ENCODE measurements at places on chromosomes 1 and 21.

GRCh38 chr1:31102501-31102950 is 37.0 kb upstream of the PUM1 start:
- DNase-seq: no peak

- no peak for DNase-seq
Measured at GRCh38 chr1:16138772-16139221, 17.1 kb downstream of the EPHA2 start.

DNA sequence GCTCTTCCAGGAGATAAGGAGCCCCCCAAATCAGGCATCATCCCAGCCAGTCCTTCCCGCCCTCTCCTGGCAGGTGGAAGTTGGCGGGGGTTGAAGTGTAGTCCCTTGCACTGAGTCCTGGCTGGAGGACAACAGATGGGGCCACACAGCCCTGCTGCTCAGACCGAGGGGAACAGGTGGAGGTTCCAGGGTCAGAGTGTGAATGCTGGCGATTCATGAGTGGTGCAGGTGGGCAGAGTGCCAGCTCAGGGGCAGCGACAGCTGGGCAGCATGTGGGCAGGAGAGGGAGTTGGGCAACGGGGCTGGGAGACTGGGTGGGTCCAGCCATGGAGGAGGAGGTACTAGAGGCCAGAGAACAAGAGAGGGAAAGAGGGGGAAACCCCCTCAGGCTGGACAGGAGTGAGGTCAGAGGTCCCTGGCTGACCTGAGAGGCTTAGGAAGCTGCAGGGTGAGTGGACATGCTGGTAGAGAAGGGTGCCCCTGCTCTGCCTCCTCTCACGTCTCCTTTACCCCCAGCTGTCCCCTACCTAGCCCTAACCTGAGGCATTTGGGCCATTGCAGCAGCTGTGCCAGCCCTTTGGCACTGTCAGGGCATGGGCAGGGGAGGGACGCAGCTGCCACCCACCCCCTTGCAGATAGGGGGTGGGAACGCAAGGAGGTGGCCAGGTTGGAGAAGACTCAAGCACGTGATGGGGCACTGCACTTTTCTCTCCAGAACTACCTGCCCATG is 11.3 kb upstream of the ADORA1 start:
- DNase-seq: no peak

DNA sequence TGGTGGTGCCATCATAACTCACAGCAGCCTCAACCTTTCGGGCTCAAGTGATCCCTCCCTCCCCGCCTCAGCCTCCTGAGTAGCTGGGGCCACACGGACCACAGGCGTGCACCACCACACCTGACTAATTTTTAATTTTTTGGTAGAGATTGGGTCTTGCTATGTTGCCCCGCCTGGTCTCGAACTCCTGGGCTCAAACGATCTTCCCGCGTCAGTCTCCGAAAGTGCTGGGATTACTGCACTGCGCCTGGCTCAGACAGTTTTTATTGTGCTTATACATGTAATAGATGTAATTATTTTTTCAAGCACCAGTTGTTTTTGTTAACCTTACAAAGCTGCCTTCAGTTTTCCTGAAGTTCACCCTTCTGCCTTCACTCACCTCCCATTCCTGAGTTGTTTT is 38.0 kb upstream of the HMGN1 start:
- DNase-seq: no peak

DNA sequence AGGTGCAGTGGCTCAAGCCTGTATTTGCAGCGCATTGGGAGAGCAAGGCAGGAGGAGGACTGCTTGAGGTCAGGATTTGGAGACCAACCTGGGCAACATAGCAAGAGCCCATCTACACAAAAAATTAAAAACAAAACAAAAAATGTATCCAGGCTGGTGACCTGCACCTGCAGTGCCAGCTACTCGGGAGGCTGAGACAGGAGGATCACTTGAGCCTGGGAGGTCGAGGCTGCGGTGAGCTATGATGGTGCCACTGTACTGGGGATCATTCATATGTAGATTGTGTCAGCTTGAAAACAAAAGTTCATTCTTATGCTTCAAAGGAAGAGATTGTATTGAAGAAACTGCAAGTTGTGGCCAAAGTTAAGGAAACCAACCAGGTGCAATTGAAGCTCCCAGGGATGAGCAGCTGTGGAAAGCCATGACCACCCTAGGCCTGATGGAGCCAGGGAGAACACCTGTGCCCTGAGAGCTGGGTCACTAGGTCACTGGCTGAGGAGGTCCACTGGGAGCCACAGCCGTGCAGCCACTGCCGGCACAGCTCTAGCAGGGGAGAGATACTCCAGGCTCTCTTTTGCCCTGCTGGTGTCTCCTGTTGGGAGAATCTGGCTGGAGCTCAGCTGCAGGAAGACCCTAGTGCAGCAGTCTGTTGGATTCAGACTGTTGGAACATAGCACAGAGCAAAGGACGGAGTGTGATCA is 13.3 kb upstream of the BRWD1 start:
- DNase-seq: no peak

- DNase-seq: no peak
Measured at GRCh38 chr1:17046334-17046657, 7.5 kb downstream of the SDHB start.

GRCh38 chr1:226656201-226656600 is 82.9 kb downstream of the ITPKB start:
- no peak for DNase-seq

GRCh38 chr1:16334655-16335340 is 17.5 kb downstream of the FBXO42 start:
- DNase-seq: no peak

GRCh38 chr1:87402241-87403002 is 73.7 kb downstream of the LMO4 start:
- DNase-seq: no peak

GRCh38 chr1:24717887-24718650 is 27.2 kb upstream of the CLIC4 start:
- DNase-seq: no peak

- no peak for DNase-seq
Measured at GRCh38 chr1:56145581-56145980, 433.8 kb downstream of the PLPP3 start.

- DNase-seq: peak; percentile 66
Measured at GRCh38 chr1:67211589-67212563, 45.6 kb downstream of the IL23R start.

- DNase-seq: no peak
Measured at GRCh38 chr1:226816576-226816975, 53.8 kb upstream of the PSEN2 start.

DNA sequence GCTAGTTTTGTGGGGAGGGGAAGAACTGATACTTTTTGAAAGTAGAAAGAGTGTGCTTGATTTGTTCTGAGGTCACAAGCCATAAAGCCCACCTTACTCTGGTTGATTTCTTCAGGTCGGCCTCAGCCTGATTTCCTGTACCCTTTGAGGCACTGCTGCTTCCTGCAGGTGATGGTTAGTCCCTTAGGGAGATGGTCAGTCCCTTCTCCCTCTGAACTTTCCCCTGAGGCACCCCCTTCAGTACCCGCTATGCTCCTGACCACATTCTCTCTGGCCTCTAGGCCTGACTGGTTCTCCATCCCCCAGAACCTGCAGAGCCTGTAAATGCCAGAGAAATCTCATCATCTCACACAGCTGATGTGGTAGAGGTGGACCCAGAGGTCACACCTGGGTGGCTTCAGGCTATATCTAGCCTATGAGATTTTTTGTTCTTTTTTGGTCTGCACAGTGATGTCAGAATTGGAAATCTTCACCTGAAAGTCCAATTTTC is 15.0 kb upstream of the ID3 start:
- DNase-seq: no peak

GRCh38 chr1:203906932-203907331 is 45.5 kb downstream of the SNRPE start:
- no peak for DNase-seq

DNA sequence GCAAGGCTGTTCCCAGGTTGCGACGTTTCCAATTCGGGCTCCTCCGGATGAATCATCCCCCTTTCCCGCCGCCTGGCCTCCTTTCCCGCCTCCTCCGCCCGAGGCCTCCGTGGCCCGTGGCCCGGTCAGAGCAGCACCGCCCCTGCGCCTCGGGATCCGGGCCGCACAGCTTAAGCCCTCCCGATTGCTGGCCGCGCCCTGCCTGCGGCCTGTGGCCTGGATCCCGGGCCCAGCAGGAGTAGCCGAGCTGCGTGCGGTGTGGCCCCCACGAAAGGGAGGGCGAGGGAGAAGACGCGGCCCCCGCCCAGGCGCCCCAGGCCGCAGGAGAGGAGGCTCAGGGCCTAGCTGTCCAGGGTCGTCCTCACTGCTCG is 1.0 kb downstream of the TMEM200B start:
- no peak for DNase-seq

GRCh38 chr1:86218859-86219258 is 62.3 kb upstream of the COL24A1 start:
- no peak for DNase-seq

GRCh38 chr1:119351997-119352396 is 16.6 kb upstream of the HAO2 start:
- no peak for DNase-seq

DNA sequence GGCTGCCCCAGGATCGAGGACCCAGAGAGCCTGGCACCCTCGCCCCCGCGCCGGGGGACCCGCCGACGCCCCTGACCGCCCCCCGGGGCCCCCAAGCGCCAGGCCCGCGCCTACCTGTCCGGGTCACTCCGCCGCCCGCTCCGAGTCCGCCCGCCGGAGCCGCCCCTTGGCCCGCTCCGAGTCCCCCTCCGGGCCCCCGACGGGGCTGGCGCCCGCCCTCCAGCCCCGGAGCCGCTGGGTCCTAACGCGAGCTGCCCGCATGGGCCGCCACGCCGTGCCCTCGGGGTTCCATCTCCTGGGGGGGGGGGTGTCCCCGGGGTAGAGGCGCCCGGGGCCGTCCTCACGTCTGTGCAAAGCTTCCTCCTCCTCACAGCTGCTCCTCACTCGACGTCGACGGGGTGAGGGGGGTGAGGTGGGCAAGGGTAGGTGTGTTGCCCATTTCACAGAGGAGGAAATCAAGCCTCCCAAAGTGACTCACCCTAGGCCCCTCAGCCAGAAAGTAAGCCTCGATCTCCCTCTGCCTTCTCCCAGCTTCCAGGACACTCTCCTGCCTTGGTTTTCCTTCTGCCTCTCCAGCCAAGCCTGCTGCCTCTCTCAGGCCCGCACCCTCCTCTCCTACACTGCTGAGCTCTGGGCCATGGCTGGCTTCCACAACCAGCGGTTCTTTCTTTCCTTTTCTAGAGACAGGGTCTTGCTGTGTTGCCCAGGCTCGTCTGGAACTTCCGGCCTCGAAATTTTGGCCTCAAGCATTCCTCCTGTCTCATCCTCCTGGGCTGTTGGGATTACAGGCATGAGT is at the start of gene MFAP2:
MFAP2 (minus strand) TSS at position 148 of the 796 bp plus-strand sequence. CDS start 2,347 bp downstream, outside the sequence.
- no peak for DNase-seq

Data from CD4-positive, alpha-beta T cell treated with Interleukin-17A for 1 hour (primary cell).